Caco-2 (cell line): ENCODE measurements at places on chromosomes 7 and 10. TPM values are rescaled to one million over a fixed set of nuclear protein-coding genes. Genes with fewer than 3 reads are reported as not detected.
A peak's percentile ranks its signal among the peaks of the same experiment; 100 is the strongest.

- peaks cover 34% of the 10 kb centered on the region for H3K4me1 ChIP-seq
- H3K4me3 ChIP-seq: peak overlapping the region; percentile 98
- no peaks in the 10 kb centered on the region for H3K36me3 ChIP-seq
- H3K27ac ChIP-seq: no peak overlapping the region
- DNase-seq: peak; percentile 49
- no peaks in the 10 kb centered on the region for H3K27me3 ChIP-seq
Measured at GRCh38 chr7:2313450-2314208, 612 bp downstream of the SNX8 start.

- H3K4me3 ChIP-seq: no peak overlapping the region
- no peaks in the 10 kb centered on the region for H3K36me3 ChIP-seq
- H3K27ac ChIP-seq: peak overlapping the region; percentile 55
- no peak for DNase-seq
Measured at GRCh38 chr10:119190954-119191785, 12.6 kb upstream of the PRDX3 start.

DNA sequence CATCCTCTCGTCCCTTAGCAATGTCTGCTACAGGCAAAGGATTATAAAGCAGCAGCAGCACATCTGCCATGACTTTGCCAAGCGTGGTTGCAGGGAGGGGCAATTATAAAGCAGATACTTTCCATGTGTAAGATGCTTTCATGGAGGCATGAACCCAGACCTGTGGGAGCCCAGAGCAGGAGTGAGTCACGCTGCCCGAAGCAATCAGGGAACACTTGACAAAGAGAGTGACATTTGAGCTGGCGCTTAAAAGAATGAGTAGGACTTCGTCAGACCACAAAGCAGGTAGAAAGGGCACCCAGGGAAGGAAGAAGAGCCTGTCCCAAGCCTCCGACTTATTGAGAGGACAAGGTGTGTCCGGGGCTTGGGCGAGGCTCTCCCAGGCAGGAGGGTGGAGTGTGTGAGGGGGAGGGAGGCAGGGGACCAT, 147.2 kb downstream of the MYOF start:
- H3K27me3 ChIP-seq: no peaks in the 10 kb centered on the region
- no peaks in the 10 kb centered on the region for H3K4me1 ChIP-seq
- DNase-seq: no peak
- H3K36me3 ChIP-seq: peaks cover 2% of the 10 kb centered on the region; the same call in 1 of the 2 replicates
- no peak overlapping the region for H3K27ac ChIP-seq
- H3K4me3 ChIP-seq: no peak overlapping the region

DNA sequence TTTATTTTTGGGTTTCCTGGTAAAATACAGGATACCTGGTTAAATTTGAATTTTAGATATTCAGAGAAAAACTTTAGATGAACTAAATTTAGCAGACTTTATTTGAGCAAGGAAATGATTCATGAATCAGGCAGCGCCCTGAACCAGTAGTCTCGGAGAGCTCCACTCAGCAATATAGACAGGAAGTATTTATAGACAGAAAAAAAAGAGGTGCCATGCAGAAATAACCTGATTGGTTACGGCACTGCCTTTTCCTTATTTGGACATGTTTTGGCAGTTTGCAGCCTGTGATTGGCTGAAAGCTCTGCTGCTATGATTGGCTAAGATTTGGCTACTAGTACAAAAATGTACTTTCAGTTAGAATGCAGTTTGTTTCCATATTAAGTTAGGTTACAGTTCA, 198.3 kb upstream of the DKK1 start:
- no peak overlapping the region for H3K4me3 ChIP-seq
- H3K36me3 ChIP-seq: no peaks in the 10 kb centered on the region
- no peak for DNase-seq
- H3K4me1 ChIP-seq: peaks cover 16% of the 10 kb centered on the region

- H3K36me3 ChIP-seq: no peaks in the 10 kb centered on the region
- H3K27me3 ChIP-seq: no peaks in the 10 kb centered on the region
- no peaks in the 10 kb centered on the region for H3K4me1 ChIP-seq
- no peak for DNase-seq
- no peak overlapping the region for H3K27ac ChIP-seq
Measured at GRCh38 chr7:81623251-81623855, 146.5 kb downstream of the HGF start.

GRCh38 chr10:45480294-45480693, 106.3 kb downstream of the ALOX5 start:
- no peaks in the 10 kb centered on the region for H3K27me3 ChIP-seq
- H3K4me3 ChIP-seq: no peak overlapping the region
- H3K36me3 ChIP-seq: no peaks in the 10 kb centered on the region; the same call in 1 of the 2 replicates
- no peak overlapping the region for H3K27ac ChIP-seq
- H3K4me1 ChIP-seq: no peaks in the 10 kb centered on the region

GRCh38 chr10:68330852-68331454, 911 bp upstream of the HNRNPH3 start:
- H3K27me3 ChIP-seq: no peaks in the 10 kb centered on the region
- peak overlapping the region; percentile 100 for H3K27ac ChIP-seq
- peak overlapping the region; percentile 68 for H3K4me3 ChIP-seq
- no peaks in the 10 kb centered on the region for H3K36me3 ChIP-seq
- H3K4me1 ChIP-seq: peaks cover 14% of the 10 kb centered on the region

DNA sequence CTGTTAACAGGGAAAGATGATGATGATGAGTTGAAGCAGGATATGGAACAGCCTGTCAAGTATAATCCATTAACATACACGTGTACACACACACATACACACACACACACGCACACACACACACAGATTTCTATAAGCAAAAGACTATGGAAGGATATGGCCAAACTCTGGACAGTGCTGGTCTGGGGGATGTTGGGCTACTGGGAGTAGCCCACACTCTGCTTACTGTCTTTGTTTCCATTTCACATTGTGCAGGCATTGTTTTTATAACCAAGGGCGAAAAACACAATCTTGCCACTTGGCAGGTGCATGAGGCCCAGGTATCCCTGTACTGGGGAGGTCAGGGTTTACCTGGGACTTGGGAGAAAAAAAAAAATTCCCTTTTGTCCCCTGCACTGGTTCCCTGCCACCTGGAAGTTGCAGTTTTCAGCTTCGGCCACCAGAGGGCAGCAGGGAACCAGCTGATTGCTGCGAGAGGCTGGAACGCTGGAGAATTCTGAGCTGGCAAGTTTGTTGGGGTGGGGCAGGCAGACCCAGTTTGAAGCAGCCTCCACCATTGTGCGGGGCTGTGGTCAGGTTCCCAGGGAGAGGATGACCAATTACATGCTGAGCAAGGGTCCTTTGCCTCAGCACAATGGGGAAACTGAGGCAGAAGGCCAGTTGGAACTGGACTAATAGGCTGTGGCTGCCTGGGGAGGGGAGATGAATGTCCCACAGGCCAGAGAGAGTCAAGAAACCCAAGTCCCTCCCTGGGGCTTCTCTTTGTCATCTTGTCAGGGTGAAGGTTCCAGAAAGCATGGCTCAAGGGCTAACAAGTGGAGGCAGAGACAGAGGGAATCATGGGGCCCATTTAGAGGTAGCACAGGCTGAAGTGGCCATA, 27.3 kb downstream of the PPIF start:
- H3K36me3 ChIP-seq: no peaks in the 10 kb centered on the region
- DNase-seq: peak; percentile 91
- H3K27ac ChIP-seq: peak overlapping the region; percentile 23
- no peak overlapping the region for H3K4me3 ChIP-seq
- no peaks in the 10 kb centered on the region for H3K4me1 ChIP-seq

DNA sequence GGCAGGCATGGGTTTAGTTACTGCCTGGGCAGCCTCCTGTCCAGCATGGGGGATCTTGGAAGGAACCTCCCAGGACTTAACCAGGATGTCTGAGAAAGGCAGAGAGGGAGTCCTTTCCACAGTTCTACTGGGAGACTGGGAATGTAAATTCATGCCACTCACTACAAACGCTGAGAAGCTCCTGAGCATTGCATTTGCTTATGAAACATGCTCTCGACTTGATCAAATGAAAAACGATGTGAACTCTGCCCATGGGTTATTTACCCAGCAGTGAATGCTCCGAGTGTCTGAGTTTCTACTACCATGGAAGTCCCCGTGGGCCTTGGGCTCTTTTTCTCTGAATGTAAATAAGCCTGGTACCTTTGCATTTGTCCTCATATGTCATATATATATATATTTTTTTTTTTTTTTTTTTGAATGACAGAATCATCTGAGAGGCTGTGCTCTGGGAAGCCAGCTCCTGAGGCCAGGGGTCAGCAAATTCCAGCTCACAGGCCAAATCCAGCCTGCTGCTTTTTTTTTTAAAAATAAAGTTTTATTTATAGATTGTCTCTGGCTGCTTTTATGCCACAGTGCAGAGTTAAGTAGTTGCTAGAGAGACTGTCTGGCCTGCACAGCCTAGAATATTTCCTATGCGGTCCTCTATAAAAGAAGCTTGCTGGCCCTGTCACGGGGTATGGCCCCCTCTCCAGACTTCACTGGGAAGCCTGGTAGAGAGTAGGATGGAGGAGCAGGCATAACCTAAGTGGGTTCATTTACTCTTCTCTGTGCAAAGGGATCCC, 21.4 kb upstream of the RAPGEF5 start:
- no peaks in the 10 kb centered on the region for H3K36me3 ChIP-seq
- no peaks in the 10 kb centered on the region for H3K27me3 ChIP-seq
- no peak overlapping the region for H3K4me3 ChIP-seq
- H3K4me1 ChIP-seq: no peaks in the 10 kb centered on the region

- no peaks in the 10 kb centered on the region for H3K4me1 ChIP-seq
- no peaks in the 10 kb centered on the region for H3K36me3 ChIP-seq
- DNase-seq: no peak
- H3K4me3 ChIP-seq: no peak overlapping the region
Measured at GRCh38 chr10:58985216-58985615, 191.2 kb upstream of the PHYHIPL start.

DNA sequence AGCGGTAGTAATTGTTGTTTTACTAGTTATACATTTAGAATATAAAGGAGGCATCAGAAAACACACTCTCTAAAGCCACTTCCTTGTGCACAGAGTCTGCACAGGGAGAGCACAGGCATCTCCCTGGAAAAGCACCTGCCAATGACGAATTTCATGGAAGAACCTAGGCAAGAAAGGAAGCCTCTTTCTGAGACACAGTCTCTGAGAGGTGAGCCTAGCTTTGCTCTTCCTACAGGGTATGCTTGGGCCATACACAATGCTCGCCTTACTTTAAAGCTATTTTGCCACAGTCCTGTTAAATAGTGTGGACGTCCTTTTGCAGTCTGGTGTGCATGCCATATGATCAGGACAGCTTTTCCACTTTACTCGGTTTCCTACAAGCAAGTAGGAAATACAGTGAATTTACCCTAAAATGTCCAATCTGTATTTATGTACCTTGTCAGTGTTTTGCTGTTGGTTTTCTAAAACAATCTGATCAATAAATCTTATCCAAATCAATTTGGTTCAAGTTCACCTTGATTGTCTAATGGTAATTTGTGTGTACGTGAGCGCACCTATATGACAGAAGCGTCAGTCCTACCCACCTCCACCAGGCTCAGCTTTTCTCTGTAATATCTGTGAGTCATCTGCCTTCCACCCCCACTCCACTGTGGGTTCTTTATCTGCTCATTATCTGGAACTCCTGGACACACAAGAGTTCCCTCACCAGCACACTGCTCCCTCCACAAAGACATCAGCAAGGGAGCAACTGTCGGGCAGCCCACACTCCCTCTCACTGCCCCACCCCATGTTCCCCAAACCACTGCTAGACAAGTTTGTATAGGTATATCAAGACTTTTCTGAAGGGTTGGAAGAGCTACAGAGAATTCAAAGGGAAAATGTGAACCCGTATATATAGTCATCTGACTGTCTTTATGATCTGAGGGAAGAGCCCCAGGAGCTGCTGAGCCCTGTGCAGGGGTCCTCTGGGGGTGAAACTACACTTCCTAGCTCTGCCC, 65.2 kb downstream of the KLHDC10 start:
- no peak for DNase-seq
- H3K27me3 ChIP-seq: no peaks in the 10 kb centered on the region
- no peak overlapping the region for H3K27ac ChIP-seq
- H3K36me3 ChIP-seq: no peaks in the 10 kb centered on the region; the same call in 1 of the 2 replicates

DNA sequence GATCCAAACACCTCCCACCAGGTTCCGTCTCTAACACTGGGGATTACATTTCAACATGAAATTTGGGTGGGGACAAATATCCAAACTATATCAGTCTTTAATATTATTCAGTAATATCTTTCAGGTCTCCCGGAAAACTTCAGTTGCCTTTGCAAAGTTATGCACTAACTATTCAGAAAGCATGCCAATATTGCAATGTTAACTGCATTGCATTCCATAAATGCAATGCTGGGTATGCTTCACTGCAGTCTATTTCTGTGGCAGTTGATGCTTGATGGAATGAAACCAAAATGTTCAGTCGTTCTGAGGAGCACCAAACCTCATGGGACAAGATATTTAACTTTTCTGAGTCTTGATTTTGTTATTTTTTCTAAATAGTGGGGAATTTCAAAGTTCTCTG, 147.5 kb downstream of the SLC16A9 start:
- DNase-seq: no peak
- no peak overlapping the region for H3K27ac ChIP-seq

DNA sequence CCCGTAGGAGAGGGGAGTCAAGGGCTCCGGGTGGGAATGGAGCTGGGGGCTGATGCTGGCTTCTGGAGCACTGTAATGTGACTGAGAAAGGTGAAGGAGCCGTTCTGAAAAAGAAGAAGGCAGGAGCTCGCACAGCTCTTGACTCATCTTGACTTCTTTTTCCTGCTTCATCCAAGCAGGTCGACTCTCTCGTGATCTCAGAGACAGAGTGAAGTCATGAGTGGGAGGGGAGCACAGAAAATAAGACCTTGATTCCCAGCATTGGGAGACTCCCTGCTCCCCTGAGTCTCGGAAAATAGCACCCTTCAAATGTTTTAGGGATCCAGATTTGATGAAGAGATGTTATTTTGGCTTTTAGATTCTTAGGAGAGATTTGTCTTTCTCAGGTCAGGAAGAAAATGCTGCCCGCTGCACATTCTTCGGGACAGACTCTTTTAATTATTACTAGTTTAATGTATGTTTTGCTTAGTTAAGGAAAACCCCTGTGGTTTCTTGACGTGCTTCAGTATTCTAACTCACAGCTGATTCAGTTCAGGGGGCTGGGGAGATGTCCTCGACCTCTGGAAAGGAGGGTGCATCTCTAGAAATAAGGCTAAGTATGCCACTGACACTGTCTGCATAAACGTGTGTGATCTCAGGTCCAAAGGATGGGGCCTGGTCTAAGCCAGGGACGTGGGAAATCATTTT, 34.1 kb downstream of the EGFR start:
- peaks cover 13% of the 10 kb centered on the region for H3K4me1 ChIP-seq
- no peak overlapping the region for H3K4me3 ChIP-seq
- H3K27me3 ChIP-seq: no peaks in the 10 kb centered on the region
- no peak overlapping the region for H3K27ac ChIP-seq

Gene ADCYAP1R1
- total RNA-seq: not detected in 2 replicates

Gene TRIM50
- total RNA-seq: not detected in 2 replicates

Gene NUDT13
- 6.5 and 7.1 TPM in 2 replicates for total RNA-seq
